ENCODE measurements at places on chromosomes 3 and 15. TPM values are rescaled to one million over a fixed set of nuclear protein-coding genes. Genes with fewer than 3 reads are reported as not detected.

Gene PLSCR2
- total RNA-seq: 0.51 TPM

Gene ONECUT1
- total RNA-seq: not detected

Gene LSAMP
- 38.0 TPM for total RNA-seq

Gene PRSS50
- 0.80 TPM for total RNA-seq

Gene FBXL22
- 12.5 TPM for total RNA-seq

Gene TRPM1
- not detected for total RNA-seq

Gene CPN2
- 1.3 TPM for total RNA-seq

Gene IL16
- 9.9 TPM for total RNA-seq

Gene CHL1
- 6.1 TPM for total RNA-seq

DNA sequence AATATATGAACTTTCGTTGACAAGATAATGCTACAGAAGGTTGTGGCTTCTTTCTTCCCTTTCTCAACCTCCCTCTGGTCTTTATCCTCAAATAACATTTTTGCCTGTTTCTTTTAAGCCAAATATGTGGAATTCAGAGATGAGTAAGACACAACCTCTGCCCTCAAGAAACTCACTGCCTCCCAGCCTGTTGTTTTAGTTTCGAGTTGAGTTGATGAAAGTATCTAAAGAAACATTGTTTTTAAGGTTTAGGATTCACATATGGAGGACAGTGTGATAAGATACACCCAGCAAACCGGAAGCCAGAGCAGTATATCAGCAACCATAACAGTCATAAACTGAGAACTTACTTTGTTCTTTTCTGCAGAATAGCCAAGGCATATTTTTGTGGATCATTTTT, 218.6 kb downstream of the THSD4 start:
- DNase-seq: no peak

GRCh38 chr15:39084674-39085530, 496.0 kb upstream of the THBS1 start:
- DNase-seq: no peak

DNA sequence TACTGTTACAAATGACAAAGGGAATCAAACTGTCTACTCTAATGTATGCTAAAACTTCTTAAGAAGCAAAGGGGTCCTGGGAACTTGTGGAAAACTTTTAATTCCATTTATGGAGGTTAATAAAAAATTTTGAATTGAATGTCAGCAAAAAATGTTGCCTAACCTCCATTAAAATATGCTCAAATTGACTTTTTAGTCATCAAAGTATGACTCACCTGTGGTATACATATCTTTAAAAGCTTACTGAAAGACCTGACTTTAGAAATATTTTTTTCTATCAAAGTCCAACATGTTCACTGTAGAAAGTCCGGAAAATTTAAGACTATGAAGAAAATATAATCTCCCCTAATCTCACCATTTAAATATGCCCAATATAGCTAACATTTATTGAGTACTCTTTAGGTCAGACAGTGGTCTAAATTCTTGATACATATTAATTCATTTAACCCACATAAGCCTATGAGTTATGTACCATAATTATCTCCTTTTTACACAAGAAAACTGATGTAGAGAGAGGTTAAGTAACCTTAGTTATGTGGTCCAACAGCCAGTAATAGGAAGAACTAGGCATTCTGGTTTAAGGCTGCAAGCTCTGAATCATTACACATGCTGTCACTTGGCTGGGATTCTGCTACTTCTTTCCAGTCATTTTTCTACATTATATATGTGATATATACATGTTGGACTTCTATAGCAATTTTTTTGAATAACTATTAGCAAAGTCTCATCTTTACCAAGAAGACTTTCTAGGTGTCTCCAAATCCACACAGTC, 83.6 kb downstream of the PDZRN3 start:
- no peak for DNase-seq

- DNase-seq: no peak
Observed at GRCh38 chr3:186824430-186825139, 17.9 kb upstream of the ADIPOQ start.

- no peak for DNase-seq
Observed at GRCh38 chr15:69082554-69082953, 68.1 kb downstream of the NOX5 start.

DNA sequence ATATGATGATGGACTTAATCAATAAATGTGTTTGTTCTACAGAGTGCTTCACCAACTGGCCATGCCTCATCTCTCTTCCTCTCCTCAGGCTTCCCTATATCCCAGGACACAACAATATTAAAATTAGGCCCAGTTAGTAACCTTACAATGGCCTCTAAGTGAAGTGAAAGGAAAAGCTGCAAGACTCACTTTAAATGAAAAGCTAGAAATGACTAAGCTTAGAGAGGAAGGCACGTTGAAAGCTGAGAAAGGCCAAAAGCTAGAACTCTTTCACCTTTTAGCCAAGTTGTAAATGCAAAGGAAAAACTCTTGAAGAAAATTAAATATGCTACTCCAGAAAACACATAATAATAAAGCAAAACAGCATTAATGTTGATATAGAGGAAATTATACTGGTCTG, 1010.3 kb downstream of the NAALADL2 start:
- no peak for DNase-seq

- no peak for DNase-seq
Observed at GRCh38 chr3:128803307-128803706, 76.1 kb upstream of the ACAD9 start.

DNA sequence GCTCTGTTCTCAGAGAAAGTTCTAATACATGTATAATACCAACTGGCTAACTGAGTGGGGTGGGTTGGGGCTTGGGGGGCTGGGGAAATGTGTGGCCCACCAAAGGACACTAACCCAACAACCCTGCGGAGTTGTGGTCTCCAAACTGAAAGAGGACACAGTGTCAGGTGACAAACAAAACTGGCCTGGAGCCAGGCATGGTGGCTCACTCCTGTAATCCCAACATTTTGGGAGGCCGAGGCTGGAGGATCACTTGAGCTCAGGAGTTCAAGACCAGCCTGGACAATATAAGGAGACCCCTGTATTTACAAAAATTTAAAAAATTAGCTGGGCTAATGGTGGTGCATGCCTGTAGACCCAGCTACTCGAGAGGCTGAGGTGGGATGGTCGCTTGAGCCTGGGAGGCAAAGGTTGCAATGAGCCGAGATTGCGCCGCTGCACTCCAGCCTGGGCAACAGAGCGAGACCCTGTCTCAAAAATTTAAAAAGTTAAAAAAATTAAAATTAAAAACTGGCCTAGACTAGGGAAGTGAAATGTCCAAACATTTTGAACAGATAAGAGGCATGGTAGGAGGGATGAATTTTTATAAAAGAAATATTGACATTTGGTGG, 31.7 kb upstream of the SRP14 start:
- no peak for DNase-seq

DNA sequence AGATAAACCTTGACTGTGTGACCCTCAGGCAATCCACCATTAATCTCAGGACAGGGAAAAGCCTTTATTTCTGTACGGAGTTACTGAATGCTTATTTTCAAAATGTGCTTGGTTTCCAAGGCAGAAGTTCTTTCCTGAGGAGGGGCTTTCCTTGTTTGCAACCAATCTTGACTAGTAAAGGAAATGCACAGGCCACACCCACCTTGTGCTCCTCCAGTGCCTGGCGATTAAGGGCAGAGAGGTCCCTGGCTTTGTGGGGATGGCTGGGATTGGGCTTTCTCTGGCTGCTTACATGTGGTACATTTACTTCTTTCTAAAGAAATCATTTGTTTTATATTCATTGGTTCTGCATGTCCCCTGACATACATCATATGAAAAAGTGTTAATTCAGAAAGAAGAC, 47.8 kb downstream of the ZNF621 start:
- no peak for DNase-seq

DNA sequence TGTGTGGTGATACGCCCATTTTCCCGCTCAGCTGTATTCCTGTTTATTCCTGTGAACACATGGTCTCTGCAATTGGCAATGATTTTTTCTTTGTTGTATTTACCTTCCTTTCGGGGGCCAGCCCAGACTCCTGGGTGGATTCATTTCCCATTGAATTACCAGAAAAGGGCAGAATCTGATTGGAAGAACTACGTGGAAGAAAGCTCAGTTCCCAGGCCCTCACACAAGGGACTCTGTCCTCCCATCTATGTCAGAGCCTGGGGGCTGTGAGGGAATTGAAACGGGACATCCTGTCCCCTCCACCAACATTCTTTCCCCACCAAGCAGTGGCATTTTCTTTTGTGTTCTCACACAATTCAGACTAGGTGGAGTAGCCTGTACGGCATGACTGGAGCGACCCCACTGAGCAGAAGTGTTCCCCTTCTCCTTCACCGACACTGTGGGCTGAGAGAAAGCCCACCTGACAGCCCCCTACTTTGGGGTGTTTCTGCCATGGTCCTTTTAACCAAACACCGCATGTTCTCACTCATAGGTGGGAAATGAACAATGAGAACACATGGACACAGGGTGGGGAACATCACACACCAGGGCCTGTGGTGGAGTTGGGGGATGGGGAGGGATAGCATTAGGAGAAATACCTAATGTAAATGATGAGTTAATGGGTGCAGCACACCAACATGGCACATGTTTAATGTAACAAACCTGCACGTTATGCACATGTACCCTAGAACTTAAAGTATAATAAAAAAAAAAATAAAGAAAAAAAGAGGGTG, 32.1 kb upstream of the RFTN1 start:
- no peak for DNase-seq

DNA sequence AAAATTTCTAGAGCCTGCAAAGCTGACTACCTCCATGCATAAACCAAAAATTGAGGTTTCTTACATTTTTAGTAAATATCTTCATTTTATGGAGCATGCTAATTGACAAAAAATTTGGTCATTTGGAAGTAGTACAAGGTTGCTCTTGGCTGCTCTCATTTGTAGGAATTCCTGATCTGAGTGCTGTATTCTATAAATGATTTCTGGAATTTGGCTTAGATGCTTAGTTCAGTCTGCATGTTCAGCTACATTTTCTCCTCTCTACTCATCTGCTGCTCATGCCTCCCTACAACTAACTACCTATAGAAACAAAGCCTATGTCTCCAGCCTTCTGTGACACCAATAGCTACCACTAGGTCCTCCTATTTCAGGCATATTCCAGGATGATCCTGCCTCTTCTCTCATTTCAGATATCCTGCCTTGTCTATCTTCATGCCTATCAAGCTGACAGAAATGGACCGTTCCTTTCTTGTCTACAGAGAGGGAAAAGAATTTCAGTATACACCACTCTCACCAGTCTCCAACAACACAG, 901.1 kb downstream of the TBL1XR1 start:
- DNase-seq: no peak

DNA sequence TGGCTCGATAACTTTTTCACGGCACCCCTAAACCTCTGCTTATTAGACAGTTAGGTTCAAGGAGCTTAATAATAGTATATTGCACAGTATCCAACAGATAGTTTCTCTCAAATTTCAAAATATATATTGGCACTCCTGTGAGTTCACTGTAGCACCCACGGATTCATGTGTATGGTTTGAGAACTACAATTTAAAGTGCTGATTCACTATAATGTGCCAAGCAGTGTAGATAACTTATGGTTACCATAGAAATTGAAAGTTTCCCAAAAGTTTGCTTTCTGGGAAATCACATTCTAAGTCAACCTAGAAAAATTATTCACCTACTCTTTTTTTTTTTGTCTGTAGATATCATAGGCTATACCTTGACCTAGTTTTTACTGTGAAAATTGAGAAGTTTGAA, 86.6 kb downstream of the GAP43 start:
- DNase-seq: no peak

GRCh38 chr3:100781301-100781700, 72.0 kb downstream of the TFG start:
- DNase-seq: no peak

- DNase-seq: no peak
Observed at GRCh38 chr3:19016851-19017250, 131.5 kb upstream of the KCNH8 start.

- no peak for DNase-seq
Observed at GRCh38 chr3:184927796-184928315, 115.9 kb downstream of the VPS8 start.

DNA sequence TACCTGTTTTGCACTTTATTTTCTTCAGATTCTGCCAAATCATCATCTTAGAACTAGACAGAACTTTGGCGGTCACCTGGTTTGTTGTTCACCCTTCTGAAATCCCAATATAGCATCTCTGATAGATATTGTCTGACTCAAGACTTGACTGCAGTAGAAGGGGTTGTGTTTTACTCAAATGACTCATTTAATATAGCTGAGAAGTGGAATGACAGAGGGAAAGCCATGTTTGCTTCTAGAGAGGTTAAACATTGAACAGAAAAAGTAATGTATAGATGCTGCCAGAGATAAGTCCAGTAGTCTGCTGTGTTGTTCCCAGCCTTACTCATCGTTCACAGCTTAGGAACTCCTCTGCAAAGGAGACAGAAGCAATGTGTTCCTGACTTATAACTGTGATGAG, 402.0 kb downstream of the AGBL1 start:
- DNase-seq: no peak

- no peak for DNase-seq
Observed at GRCh38 chr15:80823995-80824394, 44.8 kb downstream of the CEMIP start.

DNA sequence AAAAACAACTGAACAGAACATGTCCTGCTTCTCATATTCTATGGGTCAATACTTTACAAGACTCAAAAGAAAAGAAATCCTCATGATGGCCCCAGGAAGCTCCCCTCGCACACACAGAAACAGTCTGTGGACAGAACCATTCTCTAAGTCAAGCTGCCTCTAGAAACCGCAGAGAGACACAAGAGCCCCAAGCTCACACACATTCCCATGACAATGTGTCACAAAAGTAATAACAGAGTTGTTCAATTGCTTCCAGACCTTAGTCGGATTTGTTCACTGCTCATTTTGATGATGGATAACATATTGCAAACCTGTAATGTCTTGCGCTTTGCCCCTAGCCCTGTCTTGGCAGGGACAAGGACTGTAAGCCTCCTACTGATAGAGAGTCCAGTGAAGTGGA, 60.9 kb downstream of the UMPS start:
- no peak for DNase-seq

DNA sequence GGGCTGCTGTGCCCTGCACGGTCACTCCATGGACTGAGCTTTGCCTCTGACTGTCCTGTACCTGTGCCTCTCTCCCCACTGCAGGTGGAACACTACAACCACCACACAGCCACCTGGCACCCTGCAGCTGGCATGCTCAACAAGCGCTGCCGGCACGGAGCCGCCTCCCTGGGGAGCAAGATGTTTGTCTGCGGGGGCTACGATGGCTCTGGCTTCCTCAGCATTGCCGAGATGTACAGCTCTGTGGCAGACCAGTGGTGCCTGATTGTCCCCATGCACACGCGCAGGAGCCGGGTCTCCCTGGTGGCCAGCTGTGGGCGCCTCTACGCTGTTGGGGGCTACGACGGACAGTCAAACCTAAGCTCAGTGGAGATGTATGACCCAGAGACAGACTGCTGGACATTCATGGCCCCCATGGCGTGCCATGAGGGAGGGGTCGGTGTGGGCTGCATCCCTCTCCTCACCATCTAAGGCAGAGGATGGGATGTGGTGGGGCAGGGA, 37.3 kb upstream of the PTPN23 start:
- DNase-seq: no peak

DNA sequence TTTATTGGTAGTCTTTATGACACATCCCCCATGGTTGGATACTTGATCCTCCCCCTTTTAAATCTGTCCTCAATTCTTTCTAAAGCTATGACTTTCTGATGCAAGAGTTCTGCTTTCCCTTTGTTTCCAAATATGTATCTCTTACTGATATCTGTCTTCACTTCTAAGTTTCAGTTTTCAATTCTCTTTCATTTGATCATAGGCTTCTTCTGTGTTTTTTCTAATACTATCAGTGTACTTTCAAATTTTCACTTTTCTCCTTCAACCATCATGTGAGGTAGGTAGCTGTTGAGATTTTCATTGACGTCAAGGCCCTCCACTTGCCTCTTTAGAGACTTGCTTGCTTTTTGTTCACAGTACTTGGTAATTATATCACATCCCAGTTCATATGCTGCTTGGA, 436.5 kb downstream of the CNTN4 start:
- no peak for DNase-seq
